Activated CD4-positive, alpha-beta T cell treated with anti-CD3 and anti-CD28 coated beads, Interleukin-2, amount 50 U/mL, for 4 hours (primary cell): ENCODE measurements at places on chromosomes 7 and 10.

- DNase-seq: no peak
These were observed 208.4 kb downstream of the ACTR3B start for GRCh38 chr7:152967958-152968357.

GRCh38 chr10:80611481-80612185 lies 73.9 kb downstream of the SH2D4B start:
- DNase-seq: no peak

GRCh38 chr10:26389533-26389932 lies 48.6 kb upstream of the APBB1IP start:
- DNase-seq: no peak

DNA sequence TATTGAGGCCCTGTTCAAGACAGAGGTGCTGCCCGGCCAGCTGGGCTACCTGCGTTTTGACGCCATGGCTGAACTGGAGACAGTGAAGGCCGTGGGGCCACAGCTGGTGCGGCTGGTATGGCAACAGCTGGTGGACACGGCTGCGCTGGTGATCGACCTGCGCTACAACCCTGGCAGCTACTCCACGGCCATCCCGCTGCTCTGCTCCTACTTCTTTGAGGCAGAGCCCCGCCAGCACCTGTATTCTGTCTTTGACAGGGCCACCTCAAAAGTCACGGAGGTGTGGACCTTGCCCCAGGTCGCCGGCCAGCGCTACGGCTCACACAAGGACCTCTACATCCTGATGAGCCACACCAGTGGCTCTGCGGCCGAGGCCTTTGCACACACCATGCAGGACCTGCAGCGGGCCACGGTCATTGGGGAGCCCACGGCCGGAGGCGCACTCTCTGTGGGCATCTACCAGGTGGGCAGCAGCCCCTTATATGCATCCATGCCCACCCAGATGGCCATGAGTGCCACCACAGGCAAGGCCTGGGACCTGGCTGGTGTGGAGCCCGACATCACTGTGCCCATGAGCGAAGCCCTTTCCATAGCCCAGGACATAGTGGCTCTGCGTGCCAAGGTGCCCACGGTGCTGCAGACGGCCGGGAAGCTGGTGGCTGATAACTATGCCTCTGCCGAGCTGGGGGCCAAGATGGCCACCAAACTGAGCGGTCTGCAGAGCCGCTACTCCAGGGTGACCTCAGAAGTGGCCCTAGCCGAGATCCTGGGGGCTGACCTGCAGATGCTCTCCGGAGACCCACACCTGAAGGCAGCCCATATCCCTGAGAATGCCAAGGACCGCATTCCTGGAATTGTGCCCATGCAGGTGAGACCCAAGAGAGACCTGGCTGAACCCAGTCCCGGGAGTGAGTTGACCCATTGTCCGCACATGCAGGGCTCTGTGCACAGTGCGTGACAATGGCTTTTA lies 2.8 kb downstream of the RBP3 start:
- no peak for DNase-seq

GRCh38 chr10:86840498-86840897 lies 84.1 kb downstream of the BMPR1A start:
- DNase-seq: no peak

DNA sequence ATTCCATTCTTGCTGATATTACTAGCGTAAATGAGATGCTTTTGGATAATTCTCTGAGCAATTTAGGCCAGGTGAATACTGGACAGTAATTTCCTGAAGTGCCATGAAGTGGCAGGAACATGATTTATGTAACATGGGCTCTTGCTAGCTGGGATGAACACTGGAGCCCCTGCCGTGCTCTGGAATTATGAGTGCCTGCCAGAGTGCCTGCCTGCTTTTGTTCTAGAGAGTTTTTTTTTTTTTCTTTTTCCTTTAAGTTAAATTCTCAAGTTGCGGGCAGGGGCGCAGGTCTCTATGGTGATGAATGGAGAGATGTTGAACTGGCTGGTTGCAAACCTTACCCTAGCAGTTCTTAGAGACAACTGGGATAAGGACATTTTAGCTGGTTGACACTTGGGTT lies 165.9 kb downstream of the AUTS2 start:
- DNase-seq: no peak

DNA sequence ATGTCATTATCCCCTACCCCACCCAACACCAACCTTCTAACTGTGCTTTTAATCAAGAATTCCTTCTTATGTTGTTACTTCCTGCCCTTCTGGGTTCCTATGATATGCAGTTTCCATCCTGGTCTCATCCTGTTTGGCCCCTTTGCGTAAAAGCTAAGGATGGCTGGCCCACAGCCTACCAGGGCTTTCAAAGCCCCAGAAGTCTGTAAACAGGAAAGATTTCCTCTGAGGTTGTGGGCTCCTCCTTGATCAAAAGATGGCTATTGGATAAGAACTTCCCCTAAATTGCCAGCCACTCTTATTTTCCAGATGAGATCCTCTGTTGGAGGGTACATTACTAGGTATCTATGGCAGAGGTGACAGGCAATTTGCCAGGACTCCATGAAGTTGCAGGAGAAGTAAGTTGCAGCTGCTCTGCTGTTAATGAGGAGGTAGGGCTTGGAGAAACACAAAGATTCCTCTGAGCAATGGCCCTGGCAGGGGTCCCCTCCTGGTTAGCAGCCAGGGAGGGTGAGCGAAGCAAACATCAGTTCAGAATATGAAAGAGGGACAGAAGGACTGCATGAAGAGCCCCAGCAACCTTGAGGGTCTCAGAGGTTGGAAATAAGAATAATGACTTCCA lies 32.1 kb downstream of the NRP1 start:
- DNase-seq: no peak

DNA sequence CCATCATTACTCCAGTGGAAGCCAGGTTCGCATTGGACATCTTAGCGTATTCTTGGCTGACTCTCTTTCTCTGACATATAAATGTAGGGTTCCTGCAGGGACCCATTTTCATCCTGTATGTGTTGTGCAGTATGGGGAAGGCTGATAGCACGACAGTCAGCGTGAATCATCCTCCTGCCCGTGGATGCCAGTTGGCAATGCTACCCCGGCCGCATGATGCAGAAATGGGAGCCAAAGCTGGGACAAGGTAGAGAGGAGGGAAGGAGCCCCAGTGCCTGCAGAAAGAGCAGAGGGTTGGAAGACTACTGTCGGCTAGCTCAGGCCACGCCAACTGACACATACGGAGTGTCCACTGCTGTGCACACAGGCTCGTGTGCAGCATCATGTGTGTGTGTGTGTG lies 251.6 kb downstream of the SKAP2 start:
- DNase-seq: no peak

GRCh38 chr7:116499168-116500077 lies at the start of gene CAV2:
CAV2 (plus strand) TSS chr7:116499738; CDS start chr7:116499782, 44 bp downstream.
- no peak for DNase-seq

DNA sequence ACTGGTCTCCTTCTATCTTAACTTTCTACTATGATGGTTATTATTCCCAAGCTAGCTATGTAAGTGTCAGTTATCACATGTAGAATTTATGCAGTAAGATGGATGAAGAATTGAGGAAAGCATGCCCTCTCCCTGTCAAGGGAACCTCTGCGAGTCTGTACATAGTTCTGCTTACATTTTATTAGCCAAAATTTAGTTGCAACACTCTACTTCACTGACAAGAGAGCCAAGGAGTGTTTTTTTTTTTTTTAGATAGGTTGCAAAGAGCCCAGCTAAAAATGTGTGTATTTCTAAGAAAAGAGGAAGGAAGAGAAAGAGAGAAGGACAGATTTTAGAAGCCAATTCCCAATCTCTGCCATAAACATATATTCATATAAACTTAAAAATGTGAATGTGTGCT lies 357.7 kb upstream of the LRRN3 start:
- DNase-seq: no peak

DNA sequence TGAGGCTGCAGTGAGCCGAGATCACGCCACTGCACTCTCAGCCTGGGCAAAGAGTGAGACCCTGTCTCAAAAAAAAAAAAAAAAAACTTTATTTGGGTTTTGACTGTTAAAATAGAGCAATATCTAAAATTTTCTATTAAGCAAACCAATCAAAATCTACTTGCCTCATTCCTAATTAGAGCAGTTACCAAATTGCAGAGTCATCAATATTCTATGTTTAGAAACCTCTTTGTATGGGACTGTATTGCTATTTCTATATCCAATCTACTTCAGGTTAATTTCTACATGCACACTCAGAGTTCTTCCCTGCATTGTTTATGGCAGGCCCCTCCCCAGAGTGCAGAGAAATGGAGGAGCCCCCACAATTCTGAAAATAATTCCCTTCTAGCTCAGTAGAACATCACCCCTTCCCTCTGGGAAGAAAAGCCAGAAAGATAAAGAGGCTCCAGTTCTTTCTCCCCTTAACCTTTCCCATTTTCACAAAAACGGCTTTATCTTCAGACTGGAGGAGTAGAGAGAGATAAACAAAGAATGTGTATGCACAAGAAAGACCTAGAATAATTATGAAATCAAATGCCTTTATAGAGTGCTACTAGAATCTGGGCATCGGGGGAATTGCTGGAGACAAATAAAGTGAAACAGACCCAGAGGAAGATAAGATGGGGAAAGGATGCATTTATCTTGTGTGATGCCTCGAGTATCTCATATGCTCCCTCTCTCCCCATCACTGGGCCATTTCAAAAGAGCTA lies 17.9 kb downstream of the SCRN1 start:
- DNase-seq: no peak

DNA sequence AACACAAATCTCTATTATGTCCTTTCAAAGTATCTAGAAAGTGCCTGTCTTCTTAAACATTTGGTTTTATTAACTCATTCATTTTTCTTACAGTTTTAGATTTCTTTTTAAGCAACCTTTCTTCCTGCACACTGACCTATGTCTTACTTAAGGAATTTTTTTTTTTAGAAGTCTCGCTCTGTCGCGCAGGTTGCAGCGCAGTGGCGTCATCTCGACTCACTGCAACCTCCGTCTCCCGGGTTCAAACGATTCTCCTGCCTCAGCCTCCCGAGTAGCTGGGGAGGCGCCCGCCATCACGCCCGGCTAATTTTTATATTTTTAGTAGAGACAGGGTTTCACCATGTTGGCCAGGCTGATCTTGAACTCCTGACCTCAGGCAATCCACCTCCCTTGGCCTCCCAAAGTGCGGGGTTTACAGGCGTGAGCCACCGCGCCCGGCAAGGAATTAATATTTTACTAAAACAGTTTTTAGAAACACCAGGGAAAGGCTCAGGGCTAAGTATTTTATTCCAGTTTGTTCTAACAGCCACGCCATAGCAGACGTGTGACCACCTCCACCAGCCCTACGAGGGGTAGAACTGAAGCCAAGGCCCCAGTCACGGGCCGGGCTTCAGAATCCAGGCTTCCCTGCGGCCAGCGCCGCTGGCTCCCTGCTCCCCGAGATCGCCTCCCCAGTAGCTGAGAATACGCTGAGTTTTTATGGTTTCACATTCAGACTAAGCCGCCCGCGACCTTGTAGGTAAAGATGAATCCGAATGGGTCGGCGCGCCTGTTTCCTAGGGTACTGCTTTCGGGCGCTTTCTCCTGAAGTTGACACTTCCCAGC lies 941 bp upstream of the LUC7L2 start:
- peak; percentile 45 for DNase-seq

DNA sequence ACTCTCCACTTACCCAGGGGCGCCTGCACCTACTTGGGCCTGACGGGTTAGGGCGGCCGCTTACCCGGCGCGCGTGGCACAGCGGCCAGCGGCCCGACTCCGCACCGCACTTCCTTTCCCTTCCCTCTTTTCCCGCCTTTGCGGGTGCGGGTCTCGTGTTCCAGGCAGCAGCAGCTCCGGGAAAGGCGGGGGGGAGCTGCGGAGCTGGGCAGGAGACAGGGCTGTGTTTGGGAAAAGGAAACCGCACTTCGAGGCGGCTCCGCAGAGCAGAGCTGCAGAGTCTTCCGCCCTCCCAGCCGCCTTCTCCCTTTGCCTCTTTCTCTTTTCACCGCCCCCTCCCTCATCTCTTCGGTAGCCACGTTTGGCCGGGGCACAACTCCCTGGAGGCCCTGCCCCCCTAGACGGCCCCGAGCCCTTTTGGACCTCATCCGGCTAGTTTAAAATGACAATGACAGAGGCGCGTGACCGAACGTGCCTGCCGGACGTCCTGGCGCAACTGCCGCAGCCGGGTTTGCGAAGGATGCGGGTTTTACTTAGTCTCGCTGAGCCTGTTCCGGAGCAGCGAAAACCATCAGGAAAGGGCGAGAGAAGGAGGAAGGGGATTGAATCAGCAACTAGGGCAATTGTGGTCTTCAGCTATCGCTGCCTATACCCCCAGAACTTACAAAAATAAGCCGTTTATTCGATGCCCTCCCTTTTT lies 7.9 kb upstream of the PAX2 start:
- no peak for DNase-seq

DNA sequence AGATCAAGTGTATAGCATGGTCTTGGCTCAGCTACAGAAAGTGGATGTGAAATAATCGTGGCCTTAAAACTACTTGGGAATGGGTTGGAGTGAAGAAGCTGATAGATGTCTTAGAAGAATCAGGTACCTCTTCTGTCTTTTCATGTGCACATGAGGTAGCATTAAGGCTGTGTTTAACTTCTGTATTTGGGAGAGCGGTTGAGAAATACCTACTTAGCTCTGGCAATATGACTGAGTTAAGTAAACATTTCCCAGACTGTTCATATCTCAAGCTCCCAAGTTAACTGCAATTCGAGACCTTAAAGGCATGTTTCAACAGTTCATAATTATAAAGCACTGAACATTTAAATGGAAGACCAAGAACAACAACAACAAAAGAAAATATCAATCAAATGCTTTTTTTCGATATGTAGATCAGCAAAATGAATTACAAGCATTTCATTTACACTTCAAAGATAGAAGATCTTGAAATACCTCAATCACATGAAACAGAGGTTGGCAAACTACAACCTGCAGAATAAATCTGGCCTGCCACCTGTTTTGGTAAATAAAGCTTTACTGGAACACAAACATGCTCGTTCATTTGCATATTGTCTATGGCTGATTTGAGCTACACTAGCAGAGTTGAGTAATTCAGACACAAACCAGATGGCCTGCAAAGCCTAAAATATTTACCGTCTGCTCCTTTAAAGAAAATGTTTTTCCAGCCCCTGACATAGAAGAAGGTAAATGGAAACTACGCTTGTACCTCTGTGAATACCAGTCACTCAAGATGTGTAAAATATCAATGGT lies 337.1 kb upstream of the GLI3 start:
- DNase-seq: no peak

DNA sequence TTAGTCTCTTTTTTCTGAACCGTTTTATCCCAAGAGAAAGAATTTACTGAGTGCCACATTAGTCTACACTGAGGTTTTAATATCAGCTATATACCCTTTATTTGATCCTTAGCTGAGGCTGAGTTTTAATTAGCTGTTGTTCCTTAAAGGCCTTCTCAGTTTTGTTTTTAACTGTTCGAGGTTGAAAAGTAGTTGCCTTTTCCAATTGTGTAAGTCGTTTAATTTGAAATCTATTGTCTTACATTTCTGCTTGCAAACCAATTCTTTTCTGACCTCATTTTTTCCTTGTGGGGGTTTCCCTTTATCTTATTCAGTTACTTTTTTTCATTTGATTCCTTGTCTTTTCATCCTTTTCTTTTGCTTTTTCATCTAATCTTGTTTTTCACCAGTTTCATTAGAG lies 30.8 kb downstream of the UMAD1 start:
- no peak for DNase-seq

DNA sequence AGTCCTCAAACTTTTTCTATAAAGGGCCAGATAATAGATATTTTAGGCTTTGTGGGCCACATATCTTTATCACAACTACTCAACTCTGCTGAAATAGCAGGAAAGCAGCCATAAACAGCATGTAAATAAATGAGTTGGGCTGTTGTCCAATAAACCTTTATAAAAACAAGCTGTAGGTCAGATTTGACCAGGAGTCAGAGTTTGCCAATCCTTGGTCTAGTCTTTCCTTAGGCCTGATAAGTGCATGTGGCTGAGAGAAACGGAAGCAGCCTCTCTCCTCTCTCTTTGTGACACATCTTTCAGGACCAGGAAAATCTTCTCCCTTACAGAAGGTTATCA lies 724.5 kb downstream of the GRID1 start:
- no peak for DNase-seq

- no peak for DNase-seq
These were observed 248.9 kb upstream of the LRRN3 start for GRCh38 chr7:110841840-110842545.
